Activated CD4-positive, alpha-beta T cell treated with anti-CD3 and anti-CD28 coated beads, Interleukin-2, amount 10 ng/mL, durations not matched to agents 24 days and 14 days (primary cell): ENCODE measurements at places on chromosomes 11 and 22.

DNA sequence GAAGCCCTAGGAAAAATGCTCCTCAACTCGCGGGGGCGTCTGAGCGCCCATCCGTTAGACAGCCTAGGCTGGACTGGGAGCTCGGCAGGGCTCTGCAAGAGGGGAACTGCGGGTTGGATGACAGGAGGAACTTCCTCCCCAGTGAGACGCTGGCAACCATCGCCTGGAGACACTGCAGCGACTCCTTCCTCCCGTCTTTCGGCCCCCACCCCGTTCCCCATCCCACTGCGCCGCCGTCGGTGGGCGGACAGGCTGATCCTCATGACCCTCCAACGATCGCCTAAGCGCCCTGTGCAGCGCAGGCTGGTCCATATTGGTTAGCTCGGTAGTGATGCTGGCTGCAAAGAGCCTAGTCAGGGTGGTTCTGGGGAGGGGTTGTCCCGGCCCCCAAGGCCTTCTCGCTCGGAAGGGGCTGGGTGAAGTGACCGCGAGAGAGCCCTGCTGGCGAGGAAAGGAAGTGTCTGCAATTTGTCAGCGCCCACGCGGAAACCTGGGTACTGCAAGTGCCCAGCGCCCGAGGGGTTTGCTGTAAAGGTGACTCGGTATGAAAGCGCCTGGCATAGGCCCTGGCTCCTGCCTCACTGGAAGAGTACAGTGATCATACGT is 638 bp downstream of the NRGN start:
- DNase-seq: peak; percentile 83

GRCh38 chr11:75388386-75389275 is 10.7 kb upstream of the RPS3 start:
- peak; percentile 92 for DNase-seq

GRCh38 chr22:21650823-21651520 is 8.9 kb downstream of the SDF2L1 start:
- DNase-seq: no peak

DNA sequence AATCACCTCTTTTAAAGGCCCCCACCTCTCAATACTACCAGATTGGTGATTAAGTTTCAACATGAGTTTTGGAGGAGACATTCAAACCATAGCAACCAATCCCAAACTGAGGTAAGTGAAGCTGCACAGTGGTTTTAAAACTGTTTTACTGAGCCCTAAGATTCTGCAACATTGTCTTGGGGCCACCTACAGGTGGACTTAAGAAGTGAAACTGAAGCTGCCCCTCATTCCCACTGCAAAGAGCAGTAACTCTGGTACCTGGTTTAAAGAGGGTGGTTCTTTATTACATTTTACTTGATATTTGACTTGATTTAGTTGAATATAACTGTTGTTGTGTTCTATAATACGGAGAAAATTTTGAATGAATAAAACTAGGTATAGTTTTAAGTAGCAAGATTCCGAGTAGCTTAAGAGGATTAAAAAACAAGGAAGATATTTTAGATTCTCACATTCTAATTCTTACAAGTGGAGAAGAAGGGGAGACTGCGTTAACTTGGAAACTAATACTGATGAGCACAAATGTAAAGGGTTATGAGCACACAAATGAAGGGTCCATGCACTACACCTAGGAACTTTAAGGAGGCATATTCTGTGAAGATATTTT is 26.7 kb downstream of the SYT9 start:
- DNase-seq: peak; percentile 59

GRCh38 chr11:65445604-65446445 is 23.2 kb downstream of the NEAT1 start:
- no peak for DNase-seq

GRCh38 chr11:117281159-117281558 is 10.0 kb upstream of the BACE1-AS start:
- DNase-seq: no peak

DNA sequence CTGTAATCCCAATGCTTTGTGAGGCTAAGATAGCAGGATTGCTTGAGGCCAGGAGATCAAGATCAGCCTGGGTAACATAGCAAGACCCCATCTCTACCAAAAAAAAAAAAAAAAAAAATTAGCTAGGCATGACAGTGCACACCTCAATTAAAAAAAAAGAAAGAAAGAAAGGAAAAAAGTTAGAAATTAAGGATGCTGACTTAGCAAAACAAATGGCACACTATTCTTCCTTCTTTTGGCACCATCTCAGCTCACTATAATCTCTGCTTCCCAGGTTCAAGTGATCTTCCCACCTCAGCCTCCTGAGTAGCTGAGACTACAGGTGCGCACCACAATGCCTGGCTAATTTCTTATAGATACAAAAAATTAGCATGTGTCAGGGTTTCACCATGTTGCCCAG is 33.9 kb downstream of the PC start:
- DNase-seq: no peak

DNA sequence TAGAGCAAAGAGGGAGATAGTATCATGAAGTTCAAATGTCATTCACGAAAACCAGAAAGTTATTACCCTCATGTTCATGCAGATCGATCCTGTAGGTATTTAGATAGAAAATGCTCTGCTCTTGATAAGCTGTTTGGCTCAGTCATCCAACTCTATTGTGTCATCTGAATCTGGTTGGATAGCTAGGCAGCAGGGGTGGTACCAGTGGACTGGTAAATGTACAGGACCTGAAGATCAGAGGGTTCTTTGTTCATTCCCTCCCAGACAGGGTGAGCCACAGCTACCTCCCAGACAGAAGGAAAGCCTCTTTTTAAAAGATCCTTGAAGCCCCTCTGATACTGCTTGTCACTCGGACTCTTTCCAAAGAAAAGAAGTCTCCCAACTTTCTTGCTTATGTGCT is 29.8 kb upstream of the DRD2 start:
- no peak for DNase-seq

GRCh38 chr11:678297-678696 is 16.7 kb downstream of the DEAF1 start:
- DNase-seq: no peak

- DNase-seq: no peak
These were observed 64.9 kb upstream of the PAX6 start for GRCh38 chr11:31875866-31876560.

GRCh38 chr22:43667656-43668055 is 144.4 kb downstream of the EFCAB6 start:
- DNase-seq: no peak

- peak; percentile 62 for DNase-seq
These were observed 1.8 kb downstream of the SYTL2 start for GRCh38 chr11:85809191-85809590.

DNA sequence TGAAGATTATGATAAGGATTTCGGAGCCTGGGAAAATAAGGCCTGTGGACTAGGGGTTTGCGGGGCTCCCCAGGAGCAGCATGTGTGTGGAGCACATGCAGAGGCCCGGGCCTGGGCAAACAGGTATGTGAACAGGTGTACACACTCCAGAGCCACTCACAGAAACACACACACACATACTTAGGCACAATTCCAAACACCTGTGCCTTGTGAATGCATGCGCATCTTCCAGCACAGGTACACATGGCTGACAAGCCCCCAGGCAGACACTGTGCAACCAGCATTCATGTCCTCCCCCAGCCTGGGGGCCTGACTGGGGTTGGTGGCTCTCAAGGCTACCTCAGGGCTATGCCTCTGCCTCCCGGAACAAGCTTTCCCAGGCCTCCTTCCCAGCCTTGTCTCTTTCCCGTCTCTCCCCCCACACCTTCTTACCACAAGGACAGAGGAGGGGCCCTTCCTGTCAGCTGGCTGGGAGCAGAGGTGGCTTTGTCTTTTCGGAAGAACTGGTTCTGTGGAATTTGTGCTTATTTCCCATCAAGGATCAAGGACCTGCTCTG is 2.6 kb upstream of the P2RY6 start:
- no peak for DNase-seq

- DNase-seq: no peak
These were observed 61.1 kb downstream of the DEPDC5 start for GRCh38 chr22:31814942-31815341.

DNA sequence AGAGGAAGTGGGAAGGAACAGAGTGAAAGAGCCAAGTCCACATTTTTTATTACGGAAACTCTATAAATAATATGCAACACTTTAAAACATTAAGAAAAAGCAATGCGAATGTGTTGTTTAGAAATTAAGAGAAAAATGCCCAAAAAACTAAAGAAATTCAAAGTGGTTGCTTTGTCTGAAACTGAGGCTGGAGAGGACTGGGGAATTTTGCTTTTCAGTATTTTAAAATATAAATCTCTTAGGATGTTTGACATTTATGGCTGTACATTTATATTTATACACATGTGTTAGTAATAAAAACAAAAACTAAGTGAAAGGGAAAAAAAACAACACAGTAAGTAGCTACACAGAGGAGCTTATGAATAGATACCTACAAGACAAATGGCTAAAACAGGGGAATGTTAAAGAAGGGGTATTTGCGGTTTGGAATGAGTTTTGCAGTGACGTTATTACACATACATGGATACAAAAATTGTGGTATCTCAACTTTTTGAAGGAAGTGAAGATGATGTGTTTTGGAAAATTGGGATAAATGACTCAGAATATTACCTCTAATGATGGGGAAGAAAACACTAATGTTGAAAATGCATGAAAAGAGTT is 97.0 kb upstream of the DRD2 start:
- DNase-seq: no peak

DNA sequence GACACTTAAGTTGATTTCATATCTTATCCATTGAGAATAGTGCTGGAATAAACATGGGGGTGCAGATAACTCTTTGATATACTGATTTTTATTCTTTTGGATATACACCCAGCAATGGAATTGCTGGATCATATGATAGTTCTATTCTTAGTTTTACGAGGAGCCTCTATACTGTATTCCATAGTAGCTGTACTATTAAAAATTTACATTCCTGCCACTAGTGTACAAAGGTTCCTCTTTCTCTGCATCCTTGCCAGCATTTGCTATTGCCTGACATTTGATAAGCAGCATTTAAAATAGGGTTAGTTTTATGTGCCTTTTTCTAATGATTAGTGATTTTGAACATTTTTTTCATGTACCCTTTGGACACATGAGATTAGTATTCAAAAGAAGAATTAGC is 554.2 kb downstream of the JRKL start:
- DNase-seq: no peak

DNA sequence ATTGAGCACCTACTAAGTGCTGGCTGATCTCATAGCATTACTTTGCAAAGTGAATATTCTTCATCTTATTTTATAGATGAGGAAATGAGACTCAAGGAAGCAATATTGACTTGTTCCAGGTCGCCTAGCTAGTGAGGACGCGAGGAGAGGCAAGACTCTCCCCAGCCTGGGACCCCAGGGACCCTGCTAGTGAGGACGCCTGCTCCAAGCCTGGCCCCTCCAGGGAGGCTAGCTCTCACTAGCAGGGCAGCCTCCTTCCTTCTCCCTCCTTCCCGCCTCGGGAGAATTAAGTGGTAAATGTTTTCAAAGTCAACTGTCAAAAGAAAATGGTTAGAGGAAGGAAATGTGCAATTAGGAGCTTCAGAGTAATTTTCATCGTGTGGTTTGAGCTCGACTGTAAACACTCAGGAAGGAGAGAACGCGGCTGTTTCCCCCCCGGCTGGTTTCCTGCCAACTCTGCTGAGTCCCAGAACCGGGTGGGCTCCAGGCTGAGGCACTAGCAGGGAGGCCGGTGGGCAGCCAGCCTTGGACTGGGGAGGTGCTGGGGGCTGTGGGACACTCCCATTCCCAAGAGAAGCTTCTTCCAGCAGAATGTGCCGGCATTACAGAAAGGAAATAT is 17.9 kb downstream of the MYEOV start:
- peak; percentile 75 for DNase-seq

GRCh38 chr22:30717331-30717921 is 22.8 kb downstream of the OSBP2 start:
- DNase-seq: no peak

DNA sequence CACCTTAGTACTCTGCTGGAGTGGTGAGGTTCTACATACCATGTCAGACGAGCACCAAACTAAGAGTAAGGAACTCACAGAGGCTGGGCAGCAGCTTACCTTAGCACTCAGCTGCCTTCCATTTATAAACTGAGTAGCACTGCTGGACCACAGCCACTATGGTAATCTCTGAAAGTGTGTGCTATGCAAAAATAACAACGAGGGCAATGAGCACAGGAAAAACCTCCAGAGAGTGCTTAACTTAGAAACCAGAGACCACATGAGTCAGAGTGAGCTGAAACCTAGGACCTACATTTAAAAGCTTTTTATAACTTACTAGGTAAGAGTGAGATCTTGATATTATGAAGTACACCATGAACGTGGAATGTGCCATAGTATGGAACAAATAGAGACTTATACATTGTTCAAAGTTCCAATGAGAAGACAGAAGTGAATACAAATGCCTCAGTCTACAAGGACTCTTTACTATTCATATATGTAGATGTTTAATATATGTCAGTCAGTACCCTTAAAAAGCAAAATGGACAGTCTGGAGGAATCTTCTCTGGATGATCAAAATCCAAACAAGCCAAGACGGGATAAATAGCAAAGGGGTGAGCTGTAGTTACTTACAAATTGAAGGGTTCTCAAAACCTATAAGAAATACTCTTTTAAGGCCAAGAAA is 17.2 kb upstream of the CD59 start:
- no peak for DNase-seq

DNA sequence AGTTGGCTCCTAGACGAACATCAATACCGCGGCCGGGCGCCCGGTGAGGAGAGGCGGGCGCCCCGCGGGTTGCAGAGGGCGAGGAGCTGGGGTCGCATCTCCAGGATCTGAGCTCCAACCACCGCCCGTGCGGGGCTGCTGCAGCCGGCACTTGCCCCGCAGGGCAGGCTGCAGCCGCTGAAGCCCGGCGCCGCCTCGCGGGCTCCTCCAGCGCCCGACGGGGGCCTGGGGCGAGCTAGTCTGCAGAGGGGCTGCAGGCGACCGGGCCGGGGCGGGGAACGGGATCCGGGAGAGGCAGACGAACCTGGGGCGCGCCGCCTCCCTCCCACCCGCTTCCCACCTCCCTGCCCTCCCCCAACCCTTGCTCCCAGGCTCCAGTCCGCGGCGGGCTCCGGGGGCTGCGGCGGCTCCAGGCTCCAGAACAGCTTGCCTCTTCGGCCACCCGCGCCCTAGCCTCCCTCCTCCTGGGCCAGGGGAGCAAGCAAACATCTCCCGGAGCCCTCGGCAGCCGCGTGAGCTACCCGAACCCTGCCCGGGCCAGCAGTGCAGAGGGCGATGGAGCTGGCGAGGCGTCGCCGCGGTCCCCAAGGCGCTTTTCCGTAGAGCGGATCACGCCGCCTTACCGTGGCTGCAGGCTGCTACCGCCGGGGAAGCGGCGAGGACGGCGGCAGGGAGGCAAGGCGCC is 802 bp downstream of the TENM4 start:
- peak; percentile 57 for DNase-seq
